ENCODE measurements at places on chromosomes 4 and X. TPM values are rescaled to one million over a fixed set of nuclear protein-coding genes. Genes with fewer than 3 reads are reported as not detected.

The CLDN24 gene
- not detected for total RNA-seq

The TLR8 gene
- not detected for total RNA-seq

The TCEANC gene
- total RNA-seq, result 0.88 TPM

The STK26 gene
- total RNA-seq, result 10.2 TPM

The GYPB gene
- not detected for total RNA-seq

The RS1 gene
- not detected for total RNA-seq

The OCIAD1 gene
- 139 TPM for total RNA-seq

The GAB1 gene
- total RNA-seq, result 6.2 TPM

The TEX13B gene
- not detected for total RNA-seq

The ELOVL6 gene
- 6.1 TPM for total RNA-seq

The MAGEE2 gene
- 0.12 TPM for total RNA-seq

The VCX3A gene
- total RNA-seq, result not detected

The FAT4 gene
- 0.20 TPM for total RNA-seq

The RTL3 gene
- total RNA-seq, result 1.4 TPM

The INTU gene
- 2.6 TPM for total RNA-seq

The PRDM5 gene
- 11.4 TPM for total RNA-seq

The CLCN4 gene
- 0.78 TPM for total RNA-seq

The COX7B2 gene
- total RNA-seq, result not detected

The NPY2R gene
- total RNA-seq, result not detected

The MAML3 gene
- 3.2 TPM for total RNA-seq

The FAM156A gene
- total RNA-seq, result 9.0 TPM

The SPANXD gene
- total RNA-seq, result 7.6 TPM

The GSX2 gene
- total RNA-seq, result not detected

The ARAF gene
- total RNA-seq, result 41.5 TPM

The NXF2B gene
- not detected for total RNA-seq

The TMSB15B gene
- total RNA-seq, result 7.8 TPM

The SATL1 gene
- total RNA-seq, result not detected

The POU3F4 gene
- not detected for total RNA-seq

The S100P gene
- not detected for total RNA-seq

The GRIA3 gene
- 0.36 TPM for total RNA-seq

The MAOB gene
- not detected for total RNA-seq

The MTCP1 gene
- total RNA-seq, result 2.3 TPM

The GAGE13 gene
- total RNA-seq, result 1.4 TPM

The BGN gene
- total RNA-seq, result 6.6 TPM

The NR3C2 gene
- not detected for total RNA-seq

The RPS3A gene
- total RNA-seq, result 2,757 TPM

The CENPVL2 gene
- total RNA-seq, result not detected

The PPP3CA gene
- total RNA-seq, result 45.4 TPM

The TBX22 gene
- total RNA-seq, result not detected

The DUSP9 gene
- not detected for total RNA-seq

The MGAT4D gene
- not detected for total RNA-seq

The TRPC3 gene
- not detected for total RNA-seq

The RBM47 gene
- total RNA-seq, result 8.5 TPM

The TIGD2 gene
- total RNA-seq, result 6.8 TPM

The CDKL5 gene
- total RNA-seq, result 2.7 TPM

The ATP1B4 gene
- total RNA-seq, result not detected

The TRIML2 gene
- not detected for total RNA-seq

The CISD2 gene
- total RNA-seq, result 56.1 TPM

The SSX1 gene
- 2.0 TPM for total RNA-seq

The S100G gene
- total RNA-seq, result not detected

The PDLIM3 gene
- total RNA-seq, result 13.6 TPM

The MMRN1 gene
- total RNA-seq, result not detected
